M059J (cell line): ENCODE measurements at places on chromosomes 2 and 18. TPM values are rescaled to one million over a fixed set of nuclear protein-coding genes. Genes with fewer than 3 reads are reported as not detected.
A peak's percentile ranks its signal among the peaks of the same experiment; 100 is the strongest.

DNA sequence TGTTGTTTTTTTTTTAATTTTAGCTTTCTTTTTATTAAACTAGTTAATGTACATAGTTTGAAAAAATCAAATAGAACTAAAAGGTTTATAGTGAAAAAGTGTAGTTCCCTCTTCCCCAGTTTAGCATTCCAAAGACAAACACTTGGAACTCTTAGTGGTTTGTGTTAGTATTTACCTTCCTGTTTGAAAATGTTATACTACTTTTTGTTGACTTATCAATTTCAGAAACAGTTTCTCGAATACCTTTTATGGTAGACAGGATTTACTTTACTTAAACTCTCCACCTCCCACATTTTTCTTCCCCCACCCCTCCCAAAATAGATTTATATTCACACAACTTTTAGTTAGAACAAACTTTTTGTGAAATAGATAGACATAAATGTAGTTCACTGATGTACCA, 26.7 kb downstream of the PLEKHA3 start:
- DNase-seq = no peak

GRCh38 chr18:24019641-24020331, 5.2 kb downstream of the TTC39C start:
- no peak for DNase-seq

DNA sequence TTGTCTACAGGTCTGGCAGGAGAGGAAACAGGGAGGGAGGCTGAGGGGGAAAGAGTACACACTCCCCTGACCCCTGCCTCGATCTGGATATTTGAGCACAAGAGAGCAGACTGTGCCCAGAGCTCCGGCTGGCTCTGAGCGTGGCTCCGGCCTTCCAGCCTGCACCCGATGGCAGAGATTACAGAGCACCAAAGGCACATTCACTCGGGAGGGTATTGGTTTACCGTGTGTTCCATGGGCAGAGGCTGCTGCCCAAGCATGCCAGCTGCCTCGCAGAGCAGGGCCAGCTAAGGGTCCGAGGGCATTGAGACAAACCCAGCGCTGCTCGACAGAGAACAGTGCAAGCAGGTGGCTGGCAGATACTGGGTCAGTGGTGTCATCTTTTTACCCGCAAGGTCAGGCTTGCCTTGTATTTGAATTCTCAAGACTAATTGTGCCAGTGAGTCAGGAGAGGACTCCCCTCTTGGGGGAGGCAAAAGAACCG, 132.2 kb downstream of the TNS1 start:
- DNase-seq = no peak

DNA sequence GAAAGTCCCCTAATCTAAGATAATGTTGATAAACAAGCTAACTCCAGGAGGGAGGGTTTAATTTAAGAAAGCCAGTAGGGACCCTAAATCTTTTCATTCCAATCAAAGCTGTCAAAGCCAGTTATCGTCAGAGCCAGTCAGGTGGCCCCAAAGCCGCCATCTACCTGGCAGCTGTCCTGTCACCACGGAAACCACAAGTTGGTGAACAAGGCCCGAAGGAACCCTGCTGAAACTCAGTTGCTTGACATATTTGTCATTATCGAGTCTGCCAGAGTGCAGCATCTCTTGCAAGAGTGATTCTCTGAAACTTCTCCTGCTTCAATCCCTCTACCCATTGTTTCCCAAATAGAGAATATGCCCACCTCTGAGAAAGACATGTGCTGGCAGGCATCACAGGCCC, 30.8 kb upstream of the POLE4 start:
- DNase-seq = peak; percentile 48

DNA sequence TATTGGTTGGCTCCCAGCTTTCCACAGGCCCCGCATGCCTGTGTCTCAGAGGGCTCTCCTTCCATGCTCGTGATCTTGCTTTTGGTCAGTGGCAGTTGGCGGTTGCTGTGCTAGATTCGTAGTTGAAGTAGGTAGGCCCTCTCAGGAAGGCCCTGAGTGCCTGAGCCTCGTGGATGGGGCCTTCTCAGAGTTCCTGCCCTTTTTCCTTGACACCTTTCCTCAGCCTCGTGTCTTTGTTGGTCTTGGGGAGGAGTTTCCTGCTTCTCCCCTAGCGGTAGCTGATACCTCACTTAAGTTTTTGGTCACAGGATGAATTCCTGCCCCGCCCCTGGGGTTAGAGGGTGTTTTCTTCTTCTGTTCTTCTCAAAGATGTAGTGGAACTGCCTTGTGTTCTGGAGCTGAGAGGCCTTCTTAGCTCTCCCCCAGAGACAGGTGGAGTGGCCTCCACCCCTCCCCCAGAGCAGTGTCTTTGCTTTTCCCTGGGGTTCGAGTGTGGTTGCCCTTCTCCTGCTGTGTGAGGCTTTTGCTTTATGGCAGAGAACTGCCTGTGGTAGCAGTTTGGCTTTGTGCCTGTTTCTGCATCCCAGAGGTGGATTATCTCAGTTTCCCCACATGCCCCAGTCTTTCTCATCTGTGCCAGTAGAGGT, 94.8 kb downstream of the ZNF407 start:
- no peak for DNase-seq

DNA sequence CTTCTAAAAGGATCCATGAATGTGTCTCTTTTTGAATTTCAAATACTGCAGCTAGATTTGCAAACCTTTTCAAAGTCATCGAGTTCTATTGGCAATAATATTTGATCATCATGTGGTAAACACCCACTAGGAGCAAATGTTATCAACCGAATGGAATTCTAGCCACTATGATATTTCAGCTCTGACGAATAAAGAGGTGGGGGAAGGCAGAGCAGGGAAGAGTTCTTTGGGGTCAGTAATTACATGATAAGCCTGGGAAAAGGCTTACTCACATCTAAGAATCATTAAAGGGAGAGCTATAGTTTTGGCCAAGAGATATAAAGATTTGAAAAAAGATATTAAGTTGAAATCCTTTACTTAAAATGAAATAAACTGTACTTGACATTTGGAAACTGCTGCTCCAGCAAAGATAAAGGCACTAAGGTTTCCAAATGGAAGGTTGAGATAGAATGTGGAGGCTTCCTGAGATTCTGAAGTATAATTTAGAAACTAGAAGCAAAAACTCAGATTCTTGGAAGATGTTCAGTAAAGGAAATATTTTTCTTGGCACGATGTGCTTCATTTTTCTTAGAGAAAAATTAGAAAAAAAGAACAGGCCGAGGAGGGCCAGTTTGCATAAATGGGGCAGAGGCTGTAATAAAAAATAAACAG, 104.7 kb upstream of the ARHGAP28 start:
- peak; percentile 20 for DNase-seq

DNA sequence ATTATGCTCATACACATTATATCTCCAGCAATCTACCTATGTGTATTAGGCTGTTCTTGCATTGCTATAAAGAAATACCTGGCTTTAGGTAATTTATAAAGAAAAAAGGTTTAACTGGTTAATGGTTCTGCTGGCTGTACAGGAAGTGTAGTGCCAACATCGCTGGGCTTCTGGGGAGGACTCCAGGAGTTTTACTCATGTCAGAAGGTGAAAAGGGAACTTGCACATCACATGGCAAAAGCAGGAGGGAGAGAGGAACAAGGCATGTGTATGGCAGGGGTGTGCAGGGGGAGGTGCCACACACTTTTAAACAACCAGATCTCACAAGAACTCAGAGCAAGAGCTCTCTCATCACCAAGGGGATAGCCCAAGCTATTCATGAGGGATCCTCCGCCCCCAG, 715.4 kb upstream of the ZEB2 start:
- peak; percentile 4 for DNase-seq

DNA sequence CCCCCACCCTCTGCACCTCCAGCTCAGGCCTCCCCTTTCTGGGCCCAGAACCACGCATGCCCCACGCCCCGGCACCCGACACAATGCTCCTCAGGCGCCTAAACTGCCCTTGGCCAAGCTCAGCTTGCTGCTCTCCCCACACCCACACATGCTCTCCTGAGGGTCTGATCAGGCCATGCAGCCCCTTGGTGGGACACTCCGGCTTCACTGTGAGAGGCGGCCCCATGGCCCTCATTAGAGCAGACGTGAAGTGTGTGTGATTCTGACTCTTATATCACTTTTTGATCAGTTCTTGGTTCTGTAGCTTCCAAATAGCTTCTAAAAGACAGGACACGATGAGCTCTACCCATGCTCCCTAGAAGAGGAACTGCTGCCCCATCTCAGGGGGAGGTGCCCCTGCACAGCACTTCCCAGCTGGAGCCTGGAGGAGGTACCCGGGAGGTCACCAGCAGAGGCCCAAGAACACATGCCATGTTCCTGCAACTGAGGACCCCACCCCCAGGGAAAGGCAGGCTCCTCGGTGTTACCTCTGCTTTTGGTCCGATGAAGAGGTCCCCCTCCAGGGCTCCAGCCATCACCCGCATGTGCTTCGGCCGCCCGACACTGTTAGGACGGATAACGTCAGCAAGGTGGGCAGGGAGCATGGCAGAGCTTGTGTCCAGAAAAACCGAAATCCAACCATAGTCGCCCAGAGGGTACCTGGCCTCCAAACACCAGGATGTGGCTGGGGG, 3.6 kb downstream of the ACTR1B start:
- DNase-seq = no peak

- no peak for DNase-seq
These were observed 4.4 kb downstream of the SLC5A7 start for GRCh38 chr2:107990718-107991117.

The NT5C1B gene
- total RNA-seq = not detected in 2 replicates
